ENCODE measurements at places on chromosomes 16 and 17.

GRCh38 chr16:55367866-55368603 lies 44.0 kb downstream of the IRX6 start:
- DNase-seq: no peak

GRCh38 chr16:71217506-71217905 lies 13.0 kb downstream of the HYDIN start:
- DNase-seq: no peak

DNA sequence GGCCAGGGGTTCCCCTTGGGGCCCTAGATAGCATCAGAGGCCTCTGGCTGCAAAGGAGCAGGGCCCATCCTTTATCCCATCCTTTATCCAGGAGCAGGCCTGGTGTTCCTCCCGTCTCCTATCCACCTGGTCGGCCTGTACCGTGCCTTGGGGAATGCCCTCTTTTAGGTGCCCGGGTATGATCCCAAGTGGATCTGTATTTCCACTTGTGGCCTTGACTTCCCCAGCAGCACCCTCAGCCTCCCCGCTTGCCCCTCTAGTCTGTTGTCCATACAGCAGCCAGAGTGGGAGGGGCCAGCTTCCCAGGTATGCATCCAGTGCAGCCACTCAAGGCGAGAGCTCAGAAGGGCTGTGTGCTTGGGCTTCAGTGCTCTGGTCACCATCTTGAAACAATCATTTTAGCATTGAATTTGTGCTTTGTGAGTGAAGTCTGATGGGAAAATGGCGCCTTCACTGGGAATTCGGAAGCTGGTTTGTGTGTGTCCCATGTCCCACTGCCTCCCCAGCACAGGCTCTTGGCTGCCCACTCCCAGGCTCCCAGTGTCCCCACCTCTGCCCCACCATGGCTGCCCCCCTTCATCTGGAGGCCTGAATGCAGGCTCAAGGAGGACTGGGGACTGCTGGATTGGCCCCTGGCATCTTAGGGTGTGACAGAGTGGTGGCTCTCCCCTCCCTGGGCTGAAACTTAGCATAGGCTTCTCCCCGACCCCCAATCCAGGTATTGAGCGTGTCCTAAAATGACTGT lies 3.3 kb upstream of the RNF112 start:
- no peak for DNase-seq

GRCh38 chr17:59756236-59756818 lies 48.9 kb downstream of the VMP1 start:
- DNase-seq: no peak

- DNase-seq: no peak
These were observed 1231.8 kb downstream of the CDH11 start for GRCh38 chr16:63890081-63890480.

DNA sequence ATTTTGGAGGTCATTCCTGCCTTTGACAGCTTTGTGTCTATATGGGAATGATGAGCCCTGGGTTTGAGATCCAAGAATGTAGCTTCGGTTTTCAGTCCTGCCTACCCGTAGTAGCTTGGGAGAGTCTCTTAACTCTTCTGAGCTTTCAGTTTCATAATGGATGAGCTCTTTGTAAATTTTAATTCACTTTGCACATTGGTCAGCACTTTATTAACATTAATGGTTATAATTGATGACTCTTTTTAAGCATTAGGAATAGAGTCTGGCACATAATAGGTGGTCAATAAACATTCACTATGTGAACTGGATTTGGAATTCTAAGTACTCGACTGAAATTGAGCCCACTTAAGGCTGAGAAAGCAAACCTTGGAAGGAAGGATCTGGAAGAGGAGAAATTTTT lies 17.3 kb downstream of the GPR139 start:
- no peak for DNase-seq

DNA sequence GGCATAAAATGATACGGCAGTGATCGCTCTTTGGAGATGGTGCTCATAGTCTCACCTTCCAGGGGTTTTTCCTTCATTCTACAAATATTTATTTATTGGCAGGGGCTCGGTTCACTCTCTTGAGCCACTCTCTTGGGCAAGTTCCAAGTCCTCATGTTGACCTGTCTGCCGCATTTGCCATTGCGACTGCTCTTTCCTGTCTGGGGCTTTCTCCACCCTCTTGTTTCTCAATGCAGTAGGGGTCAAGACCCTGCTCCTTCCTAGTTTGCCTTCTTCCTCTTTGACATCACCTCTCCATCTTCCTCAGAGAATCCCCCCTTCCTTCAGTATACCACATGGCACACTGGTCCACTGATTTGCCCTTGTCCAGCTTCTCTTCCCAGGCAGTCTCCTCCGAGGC lies 21.9 kb upstream of the LRRC75A start:
- no peak for DNase-seq

GRCh38 chr16:70160388-70160787 lies 13.2 kb upstream of the CLEC18C start:
- DNase-seq: no peak

DNA sequence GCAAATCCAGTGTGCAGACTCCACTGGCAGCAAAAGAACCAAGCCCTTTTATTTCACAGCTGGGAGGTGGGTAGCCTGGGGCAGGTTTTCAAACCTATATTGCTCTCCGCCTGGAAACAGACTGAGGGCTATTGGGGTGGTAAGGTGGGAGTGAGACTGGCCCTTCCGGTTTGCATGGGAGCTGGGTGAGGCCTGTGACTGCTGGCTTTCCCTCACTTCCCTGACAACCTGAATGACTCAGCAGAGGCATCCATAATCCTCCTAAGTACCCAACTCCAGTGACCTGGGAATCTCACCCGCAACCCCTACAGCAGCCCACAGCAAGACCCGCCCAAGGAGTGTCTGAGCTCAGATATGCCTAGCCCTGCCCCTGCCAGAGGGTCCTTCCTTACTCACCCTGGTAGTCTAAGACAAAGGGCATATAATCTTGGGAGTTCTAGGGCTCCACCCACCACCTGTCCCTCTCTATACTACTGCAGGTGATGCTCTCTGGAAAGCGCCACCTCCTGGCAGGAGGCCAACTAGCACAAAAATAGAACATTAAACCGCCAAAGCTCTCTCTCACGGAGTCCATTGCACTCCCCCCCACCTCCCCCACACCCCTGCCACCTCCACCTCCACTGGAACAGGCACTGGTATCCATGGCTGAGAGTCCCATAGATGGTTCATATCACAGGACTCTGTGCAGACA lies 602.0 kb upstream of the C16orf82 start:
- no peak for DNase-seq

GRCh38 chr16:68281368-68282063 lies 17.2 kb downstream of the SLC7A6 start:
- DNase-seq: no peak

- DNase-seq: no peak
These were observed 52.8 kb downstream of the NTN1 start for GRCh38 chr17:9074131-9074530.

- DNase-seq: no peak
These were observed 398 bp downstream of the LGALS9 start for GRCh38 chr17:27631411-27631760.

GRCh38 chr17:74239172-74239571 lies 25.8 kb downstream of the TTYH2 start:
- DNase-seq: no peak

DNA sequence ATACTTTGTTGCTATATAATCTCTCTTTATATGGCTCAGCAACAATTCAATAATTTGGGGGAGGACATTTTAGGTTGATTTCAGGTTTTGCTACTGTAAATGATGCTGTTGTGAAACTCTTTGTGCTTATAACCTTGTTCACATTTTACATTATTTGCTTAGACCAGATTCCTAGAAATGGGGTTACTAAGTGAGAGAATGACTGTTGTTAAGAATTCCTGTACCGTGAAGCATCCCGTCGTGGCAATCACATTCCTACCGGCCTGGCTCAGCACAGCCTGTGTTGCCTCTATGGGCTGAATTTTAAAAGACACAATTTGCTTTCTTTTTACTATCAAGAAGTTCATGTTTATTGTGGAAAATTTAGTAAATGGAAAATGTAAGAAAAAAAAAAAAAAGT lies 31.4 kb downstream of the B9D1 start:
- no peak for DNase-seq

GRCh38 chr16:20928774-20929411 lies 28.3 kb downstream of the LYRM1 start:
- no peak for DNase-seq
